CD4-positive, alpha-beta T cell treated with Interleukin-6 for 4 hours (primary cell): ENCODE measurements at places on chromosomes 5 and 9.

GRCh38 chr9:89862316-89862715 is 257.5 kb downstream of the GADD45G start:
- no peak for DNase-seq

DNA sequence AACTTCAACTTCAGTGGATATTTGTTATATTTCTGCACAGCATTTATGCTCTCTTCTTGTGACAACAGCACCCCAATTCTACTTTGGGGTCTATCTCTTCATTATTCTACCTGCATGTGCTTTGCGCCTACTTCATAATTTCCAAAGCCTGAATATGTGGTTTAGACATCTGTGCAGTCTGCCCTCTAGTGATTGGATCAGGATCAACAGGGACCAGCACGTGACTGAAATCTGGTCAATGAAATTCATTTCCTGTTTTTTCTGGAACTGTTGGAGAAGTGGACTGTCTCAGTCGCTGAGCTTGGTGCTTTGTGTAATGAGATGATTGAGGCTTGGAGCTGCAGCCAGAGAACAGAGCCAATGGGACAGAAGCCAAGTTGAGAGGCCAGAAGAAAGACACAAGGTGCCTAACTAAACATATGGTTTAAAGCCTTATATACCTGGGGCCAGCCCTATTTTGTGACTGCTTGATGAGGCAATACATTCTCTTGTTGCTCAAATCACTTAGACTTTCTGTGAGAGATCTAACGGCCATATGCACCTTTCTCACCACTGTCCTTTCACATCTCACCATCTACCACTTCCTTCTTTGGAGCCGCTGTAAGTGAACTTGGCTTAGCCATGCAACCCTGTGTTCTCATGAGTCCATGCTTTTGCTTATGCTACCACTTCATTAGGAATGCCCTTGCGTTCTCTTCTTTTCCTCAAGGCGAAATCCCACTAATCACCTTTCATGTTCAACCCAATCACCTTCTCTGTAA is 68.8 kb upstream of the PPP2R2B start:
- no peak for DNase-seq

DNA sequence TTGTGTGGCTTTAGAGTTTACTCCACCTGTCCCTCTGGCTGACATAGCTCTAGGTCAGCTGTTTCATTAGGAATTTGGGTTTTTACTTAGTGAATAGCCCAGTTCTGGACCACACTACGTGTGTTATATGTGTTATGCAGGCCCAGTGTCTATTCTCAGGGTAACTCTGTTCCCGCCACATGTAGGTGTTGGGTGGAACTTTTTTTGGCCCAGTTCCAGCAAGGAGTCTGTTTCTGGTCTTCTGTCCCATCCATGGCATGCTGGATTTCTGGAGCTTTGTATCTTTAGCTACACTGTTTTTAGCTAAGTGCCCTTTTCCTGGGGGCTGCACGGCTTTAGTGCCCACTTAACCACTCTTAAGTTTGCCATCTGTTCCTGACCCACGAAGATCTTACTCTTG is 15.5 kb downstream of the RMI1 start:
- DNase-seq: no peak

DNA sequence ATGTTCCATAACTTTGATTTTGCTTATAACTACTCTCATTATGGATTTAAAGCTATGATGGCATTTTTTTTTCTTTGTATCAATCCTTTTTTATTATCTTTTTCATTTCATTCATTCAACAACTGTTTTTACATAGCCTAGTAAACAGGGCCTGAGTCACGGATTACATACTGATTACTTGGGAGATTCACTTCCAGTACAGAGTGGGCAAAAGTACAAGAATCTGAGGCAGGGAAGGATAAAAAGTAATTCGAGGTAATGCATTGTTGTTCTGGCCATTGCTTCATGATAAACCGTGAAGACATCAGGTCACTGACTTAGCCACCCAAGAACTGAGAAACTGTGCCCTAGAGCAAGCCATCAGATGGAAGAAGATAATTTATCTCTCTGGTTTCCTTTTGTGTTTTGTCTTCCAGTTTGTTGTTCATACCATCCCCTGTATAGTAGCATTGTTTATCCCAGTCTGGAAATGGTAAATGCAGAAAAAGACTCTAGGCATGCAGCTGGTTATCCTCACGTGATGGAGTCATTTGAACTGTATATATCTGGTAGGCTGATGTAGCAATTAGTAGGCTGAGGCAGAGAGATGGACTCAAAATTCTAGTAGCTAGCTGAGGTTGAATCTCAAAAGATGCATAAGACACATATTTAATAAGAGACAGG is 145.6 kb downstream of the CNTLN start:
- DNase-seq: no peak

GRCh38 chr5:109328626-109329025 is 81.1 kb downstream of the PJA2 start:
- no peak for DNase-seq

DNA sequence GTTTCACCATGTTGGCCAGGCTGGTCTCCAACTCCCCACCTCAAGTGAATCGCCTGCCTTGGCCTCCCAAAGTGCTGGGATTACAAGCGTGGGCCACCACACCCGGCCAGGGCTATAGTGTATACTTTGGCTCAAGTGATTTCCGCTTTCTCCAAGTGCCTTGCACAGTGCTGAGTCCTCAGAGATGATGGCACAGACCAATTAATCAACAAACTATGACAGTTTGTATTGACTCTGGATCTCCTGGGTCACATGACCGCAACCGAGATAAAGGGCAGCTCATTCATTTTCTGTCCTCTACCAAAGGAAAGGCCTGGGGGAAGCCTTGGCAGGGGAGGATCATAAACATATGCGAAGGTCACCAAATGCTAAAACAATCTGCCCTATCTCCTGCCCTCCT is 11.4 kb upstream of the LARP1 start:
- DNase-seq: no peak

DNA sequence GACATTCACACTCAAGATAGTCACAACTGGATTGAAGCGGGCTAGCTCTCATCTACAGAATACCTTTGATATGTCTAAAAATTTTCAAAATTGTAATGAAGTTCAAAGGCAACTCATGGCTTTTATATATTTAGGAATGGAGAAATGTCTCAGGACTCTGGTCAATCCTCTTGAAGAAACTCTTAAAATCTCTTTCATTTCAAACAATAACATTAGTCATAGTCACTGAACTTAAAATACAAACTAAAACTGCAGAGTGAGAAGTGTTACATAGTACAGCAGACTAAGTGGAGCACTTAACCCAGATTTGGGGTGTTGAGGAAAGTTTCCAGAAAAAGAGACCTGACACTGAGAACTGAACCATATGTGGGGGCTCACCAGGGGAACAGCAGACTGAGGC is 20.7 kb downstream of the FANCC start:
- no peak for DNase-seq

- no peak for DNase-seq
Observed at GRCh38 chr9:113538701-113539430, 75.3 kb downstream of the RGS3 start.

DNA sequence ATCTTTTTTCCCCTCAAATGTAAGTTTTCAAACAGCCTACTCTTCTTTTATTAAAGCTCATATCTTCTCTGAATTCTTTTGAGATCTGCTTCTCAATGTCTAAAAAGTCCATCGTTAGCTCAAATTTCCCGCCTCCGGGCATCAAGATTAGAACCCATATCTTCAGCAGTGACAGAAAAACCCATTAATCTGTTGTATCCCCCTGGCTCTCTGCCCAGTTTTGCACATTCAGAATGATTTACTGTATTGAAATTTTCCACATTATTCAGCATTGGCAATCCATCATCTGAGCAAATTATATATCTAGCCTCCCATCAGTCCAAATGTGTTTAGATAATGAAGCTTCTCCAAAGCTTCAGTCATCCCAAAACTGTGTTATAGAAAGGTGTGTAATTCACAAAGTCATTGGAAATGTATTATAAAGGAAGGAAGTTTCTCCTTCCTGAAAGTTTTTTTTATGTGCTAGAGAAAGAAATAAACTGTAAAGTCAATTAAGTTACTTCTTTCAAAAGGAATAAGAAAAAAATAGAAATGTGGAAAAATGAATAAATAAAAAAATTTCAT is 849.9 kb downstream of the MAT2B start:
- DNase-seq: no peak

DNA sequence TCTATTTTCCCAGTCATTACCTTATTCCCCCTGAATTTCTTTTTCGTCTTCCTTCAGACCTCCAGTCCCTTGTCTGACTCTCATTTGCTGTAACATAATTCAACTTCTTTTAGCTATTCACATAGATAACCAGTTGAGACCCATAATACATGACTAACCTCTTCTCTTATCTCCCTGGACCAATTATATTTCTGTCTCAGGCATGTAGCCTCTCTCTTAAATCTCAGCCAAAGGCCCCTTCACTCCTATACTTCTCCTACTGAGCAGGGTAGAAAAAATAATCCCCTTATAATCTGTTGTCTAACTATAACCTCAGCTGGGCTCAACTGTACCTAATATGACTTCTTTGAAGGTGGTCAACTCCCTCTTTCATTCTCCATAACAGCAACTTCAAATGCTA is 20.9 kb downstream of the RANBP6 start:
- DNase-seq: no peak

- no peak for DNase-seq
Observed at GRCh38 chr5:79416499-79416898, 97.4 kb downstream of the HOMER1 start.

- DNase-seq: no peak
Observed at GRCh38 chr5:80251636-80252035, 4.2 kb downstream of the SERINC5 start.

DNA sequence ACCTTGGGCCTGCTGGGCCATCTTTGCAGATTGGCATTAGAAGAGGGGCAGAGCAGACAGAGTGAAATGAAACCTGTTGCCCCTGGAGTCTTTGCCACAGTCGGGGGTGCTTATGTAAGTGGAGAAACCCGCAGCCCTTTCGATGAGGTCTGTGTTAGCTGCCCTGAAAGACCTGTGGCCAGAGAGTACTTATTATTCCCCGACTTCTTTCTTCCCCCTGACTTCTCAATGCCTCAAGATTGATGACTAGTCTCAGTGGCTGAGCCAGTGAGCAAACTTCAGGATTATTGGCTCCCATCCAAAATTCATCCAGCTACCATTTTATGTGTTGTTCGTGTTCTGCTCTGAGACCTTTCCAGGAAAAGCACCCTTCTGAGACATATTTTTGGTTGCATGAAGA is 7.6 kb downstream of the NTRK2 start:
- no peak for DNase-seq

DNA sequence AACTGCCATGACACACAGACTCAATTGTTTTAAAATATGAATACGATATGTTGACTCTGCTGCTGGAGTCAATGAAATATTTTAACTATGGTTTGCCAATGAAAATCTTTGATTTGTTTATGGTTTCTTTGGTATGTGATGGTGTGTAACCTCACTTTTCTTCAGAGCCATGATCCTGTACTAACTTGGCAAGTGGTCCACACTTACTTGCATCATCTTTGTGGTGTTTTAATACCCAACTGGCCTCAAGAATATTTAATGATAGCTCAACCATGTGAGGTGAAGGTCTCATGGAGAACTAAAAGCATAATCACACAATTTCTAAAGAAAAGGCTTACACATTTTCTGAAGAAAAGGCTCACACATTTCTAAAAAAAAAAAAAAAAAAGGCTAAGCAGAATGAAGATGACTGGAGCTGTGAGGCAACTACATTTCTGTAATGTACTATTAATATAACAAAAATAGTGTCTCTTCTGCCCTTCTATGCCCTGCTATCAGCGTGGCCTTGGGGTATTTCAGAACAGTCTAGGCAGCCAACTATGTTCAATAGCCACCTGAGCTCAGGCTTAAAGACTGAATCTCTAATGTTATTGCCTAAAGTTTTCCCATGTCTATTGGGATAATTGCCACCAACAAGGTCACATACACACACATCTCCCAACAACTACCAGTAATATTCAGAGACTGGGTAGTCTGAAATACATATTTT is 395.0 kb downstream of the MLLT3 start:
- DNase-seq: no peak

DNA sequence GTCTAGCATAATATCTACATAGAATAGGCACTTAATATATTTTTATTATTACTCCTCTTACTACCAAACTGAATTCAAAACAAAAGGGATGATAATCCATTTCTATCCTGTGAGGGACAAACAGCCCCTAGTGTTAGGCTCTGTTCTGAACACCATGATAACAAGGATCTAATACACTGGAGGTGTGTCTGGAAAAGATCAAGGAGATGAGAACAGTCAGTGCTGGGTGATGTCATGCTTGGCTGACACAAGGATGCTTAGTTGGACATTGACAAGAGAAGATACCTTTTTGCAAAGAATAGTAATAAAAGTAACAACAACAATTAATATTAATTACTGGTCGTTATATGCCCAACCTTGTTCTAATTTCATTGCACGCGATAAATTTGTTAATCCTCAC is 458.7 kb downstream of the EBF1 start:
- DNase-seq: no peak

DNA sequence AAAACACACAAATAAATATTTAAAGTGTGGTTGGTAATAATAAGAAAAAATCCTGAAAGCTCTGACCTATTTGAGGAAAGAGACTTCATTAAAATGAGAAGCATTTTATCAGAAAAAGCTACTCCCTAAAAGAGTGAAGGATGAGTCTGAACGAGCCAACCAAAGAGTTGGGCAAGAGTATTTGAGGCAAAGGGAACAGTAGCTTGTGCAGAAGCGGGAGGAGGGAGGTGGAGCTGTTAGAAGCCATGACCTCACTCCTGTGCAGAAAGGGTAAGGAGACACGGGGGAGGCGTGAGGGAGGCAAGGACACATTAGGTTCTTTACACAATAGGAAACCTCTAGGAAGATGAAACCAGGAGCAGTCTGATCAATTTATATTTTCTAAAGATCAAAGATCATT is 29.4 kb downstream of the SH3RF2 start:
- DNase-seq: no peak

DNA sequence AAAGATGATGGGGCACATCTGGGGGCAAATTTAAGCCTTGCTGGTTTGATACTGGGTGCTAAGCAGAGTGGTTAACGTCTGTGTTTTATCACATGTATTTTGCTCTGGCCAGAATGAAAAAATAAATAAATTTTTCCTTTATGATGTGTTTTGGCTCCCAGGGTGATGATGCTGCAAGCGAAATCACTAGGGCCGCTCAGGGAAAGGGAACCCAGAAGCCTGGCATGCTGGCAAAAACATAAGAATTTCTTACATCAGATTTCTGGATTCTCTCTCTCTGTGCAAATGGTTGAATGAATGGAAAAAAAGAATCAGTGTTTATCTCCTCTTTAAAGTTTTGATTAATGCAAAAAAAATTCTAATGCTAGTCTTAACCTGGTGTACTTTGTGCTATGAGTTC is 1975.2 kb upstream of the C9orf72 start:
- no peak for DNase-seq

- DNase-seq: no peak
Observed at GRCh38 chr5:155906046-155906445, 420.9 kb upstream of the SGCD start.

DNA sequence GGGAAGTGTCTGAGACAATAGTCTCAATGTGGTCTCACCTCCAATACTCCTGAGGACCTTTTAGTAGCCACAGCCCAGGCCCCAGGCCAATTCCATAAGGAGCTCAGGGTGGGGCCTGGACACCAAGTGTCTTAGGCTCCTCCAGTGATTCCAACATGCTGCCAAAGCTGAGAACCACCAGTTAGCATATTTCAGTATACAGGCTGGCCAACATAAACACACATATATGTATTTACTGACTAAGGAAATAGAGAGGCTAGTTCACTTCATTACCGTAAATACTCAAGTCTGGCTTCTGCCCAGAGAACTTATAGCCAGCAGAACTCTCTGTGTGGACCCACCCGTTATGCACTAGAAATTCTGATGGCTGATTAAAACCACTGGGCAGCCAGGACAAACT is 24.1 kb downstream of the S1PR3 start:
- no peak for DNase-seq

GRCh38 chr5:37825334-37825915 is 14.4 kb downstream of the GDNF start:
- DNase-seq: no peak

GRCh38 chr9:121836366-121836885 is 185.0 kb downstream of the DAB2IP start:
- no peak for DNase-seq
